ENCODE measurements at places on chromosomes 1 and 21.

GRCh38 chr1:96072021-96072420, 649.6 kb upstream of the PTBP2 start:
- DNase-seq: no peak

GRCh38 chr1:36134031-36134430, 9.0 kb upstream of the COL8A2 start:
- DNase-seq: no peak

DNA sequence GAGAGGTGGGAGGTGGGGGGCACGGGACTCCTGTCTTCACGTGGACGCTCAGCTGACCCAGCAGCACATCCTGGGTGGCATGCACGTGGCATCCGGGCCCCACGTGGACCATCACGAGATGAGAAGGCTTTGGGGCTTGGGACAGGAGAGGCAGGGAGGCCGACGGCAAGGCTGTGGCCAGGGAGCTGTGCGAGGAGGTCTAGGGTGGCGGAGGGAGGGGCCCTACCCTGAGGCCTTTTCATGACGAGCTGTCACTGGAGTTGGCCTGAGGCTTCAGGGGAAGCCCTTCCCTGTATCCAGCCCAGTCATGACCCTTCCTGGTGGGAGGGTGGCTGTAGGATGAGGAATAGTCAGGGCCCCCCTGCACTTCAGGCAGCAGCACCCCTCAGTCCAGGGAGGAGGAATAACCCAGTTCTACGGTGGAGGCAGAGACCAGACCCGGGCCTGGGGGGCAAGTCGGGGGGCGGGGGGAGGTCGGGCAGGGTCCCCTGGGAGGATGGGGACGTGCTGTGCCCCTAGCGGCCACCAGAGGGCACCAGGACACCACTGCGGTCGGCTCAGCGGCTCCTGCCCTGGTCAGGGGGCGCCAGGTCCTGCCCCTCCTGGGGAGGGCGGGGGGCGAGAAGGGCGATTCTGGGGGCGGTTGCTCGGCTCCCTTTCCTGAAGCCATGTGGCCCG, 2.0 kb upstream of the PERM1 start:
- peak; percentile 50 for DNase-seq

GRCh38 chr1:59349101-59349500, 52.2 kb downstream of the FGGY start:
- DNase-seq: no peak

DNA sequence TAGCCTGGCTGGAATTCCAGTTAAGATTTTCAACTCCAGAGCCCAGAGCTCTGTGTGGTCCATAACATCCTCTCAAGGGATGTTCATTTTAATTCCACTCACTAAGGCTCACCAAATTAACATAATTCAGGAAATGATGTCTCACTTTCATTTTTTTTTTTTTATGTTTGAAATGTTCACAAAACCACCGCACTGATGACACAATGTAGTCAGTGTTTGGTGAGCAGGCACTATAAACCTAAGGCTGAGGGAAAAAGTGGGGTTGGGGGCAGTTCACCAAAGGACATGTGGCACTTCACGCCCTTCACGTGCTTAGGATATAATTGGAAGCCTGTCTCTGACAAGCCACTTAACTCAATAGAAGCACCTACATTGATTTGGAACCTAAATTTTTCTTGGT, 177.3 kb upstream of the CAMK1G start:
- peak; percentile 16 for DNase-seq

- DNase-seq: no peak
Observed at GRCh38 chr1:200082329-200082728, 54.8 kb downstream of the NR5A2 start.

- no peak for DNase-seq
Observed at GRCh38 chr1:99992044-99992722, 22.4 kb downstream of the SLC35A3 start.

DNA sequence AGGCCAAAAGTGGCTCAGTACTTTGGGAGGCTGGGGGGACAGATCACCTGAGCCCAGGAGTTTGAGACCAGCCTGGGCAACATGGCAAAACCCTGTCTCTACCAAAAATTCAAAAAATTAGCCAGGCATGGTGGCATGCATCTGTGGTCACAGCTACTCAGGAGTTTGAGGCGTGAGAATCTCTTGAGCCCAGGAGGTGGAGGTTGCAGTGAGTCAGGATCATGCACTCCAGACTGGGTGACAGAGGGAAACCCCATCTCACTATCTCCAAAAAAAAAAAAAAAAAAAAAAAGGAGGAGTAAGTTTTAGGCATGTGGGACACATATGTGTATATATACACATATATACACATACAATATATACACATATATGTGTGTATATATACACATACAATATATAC, 165.3 kb upstream of the DPYD start:
- DNase-seq: no peak

- no peak for DNase-seq
Observed at GRCh38 chr1:66490816-66491215, 43.1 kb upstream of the SGIP1 start.

GRCh38 chr1:111653709-111654108, 34.1 kb downstream of the RAP1A start:
- DNase-seq: no peak

DNA sequence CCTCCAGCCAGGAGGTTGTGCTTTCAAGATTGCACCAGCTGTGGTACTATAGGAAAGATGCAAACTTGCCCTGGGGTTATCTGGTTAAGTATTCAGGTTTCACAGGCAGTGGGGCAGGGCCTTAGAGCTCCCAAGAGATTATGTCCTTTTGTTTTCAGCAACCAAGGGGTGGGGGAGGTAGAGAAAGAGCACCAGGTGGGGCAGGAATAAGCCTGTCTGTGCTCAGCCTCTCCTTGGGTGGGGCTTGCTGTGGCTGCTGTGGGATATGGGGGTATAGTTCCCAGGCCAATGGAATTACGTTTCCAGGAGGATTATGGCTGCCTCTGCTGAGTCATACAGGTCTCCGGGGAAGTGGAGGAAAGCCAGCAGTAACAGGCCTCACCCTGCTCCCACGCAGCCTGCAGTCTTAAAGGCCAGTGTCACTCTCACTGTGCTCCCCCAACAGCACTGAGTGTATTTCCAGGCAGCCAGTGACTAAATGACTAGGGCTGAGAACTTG, 508.6 kb downstream of the RWDD3 start:
- no peak for DNase-seq

- DNase-seq: no peak
Observed at GRCh38 chr1:27599605-27600497, 4.1 kb downstream of the AHDC1 start.

DNA sequence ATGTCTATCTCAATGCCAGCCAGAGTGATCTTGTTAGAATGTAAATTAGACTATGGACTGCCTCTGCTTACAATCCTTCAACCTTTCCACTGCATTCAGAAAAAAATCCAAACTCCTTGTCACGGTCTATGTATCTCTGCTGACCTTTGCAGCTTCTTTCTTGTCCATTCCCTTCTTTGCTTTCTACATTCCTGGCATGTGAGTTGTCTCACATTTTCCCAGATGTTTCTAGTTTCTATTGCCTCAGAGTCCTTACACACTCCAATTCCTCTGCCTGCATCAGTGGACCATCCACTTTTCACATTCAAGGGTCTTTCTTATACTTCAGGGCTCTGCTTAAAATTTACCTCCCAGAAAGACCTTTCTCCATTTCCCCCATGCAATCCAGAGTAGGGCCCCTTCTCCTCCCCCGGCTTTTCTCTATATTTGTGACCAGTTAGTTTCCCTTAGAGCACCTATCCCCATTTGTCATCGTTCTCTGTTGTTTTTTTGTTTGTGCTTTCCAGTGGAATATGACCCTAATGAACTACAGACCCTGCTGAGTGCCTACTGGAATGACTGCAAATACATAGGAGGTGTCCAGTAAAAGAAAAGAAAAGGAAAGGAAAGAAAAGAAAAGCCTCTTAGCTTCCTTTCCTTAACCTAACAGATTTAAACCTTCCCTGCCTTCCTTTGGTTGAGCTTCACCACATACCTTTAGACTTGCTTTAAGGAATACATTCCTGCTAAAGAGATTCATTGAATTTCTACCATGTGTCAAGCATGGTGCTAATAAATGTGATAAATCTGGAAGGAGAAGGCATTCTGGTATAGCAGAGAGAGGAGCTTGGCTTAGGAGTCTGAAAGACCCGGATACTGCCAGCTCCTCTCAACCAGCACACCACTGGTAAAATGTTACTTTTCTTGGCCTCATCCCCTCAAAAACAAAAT, 102.0 kb downstream of the DIRAS3 start:
- DNase-seq: no peak

DNA sequence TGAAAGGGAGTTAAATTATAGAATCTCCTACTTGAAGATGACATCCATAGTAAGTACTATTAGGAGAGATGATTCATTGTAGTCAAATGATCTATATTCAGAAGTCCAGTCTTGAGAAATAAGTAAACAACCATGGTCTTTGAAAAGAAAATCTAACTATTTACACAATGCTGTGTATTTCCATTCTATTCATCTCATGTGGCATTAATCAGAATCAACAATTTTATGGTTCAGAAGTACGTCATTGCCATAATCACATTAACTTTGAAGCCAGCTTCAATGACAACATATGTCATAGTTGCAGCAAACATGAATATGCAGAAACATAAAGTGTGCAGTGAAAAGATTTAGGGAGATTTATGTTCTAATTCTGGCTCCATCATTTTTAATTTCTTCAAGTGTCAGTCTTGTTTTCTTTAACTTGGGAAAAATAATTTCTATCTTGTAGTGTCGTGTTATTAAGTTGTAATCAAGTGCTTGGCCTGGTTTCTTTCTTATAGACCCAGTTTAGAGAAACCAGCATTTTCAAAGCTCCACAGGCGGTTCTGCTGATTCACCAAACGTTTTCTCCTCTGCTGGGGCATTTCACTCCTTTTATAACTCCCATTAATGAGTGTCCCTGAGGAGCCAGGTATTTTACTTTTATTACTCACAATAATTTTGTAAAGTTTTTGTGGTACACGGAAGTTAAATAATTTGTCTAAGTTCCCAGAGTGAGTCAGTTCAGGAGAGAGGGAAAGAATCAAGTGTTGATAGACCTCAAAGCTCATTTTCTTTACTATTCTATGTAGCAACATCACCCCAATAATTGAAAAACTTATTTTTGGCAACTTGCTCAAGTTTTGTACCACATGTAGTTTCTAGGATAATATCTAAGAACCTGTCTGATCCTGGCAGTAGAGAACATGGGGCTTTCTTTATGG, 35.9 kb upstream of the PTGS2 start:
- peak; percentile 10 for DNase-seq

DNA sequence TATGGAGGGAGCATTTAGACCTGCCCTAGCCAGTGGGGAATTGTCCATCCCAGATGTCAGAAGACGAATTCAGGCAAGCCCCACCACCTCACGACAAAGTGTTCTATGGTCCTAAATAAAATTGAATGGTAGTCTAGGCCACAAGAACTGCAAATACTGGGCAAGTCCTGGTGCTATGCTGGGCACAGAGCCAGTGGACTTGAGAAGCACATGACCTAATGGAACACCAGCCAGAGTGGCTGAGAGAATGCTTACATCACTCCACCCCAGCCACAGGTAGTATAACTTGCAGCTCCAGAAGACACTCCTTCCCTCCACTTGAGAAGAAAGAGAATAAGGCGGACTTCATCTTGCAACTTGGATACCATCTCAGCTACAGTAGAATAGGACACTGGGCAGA, 567.3 kb upstream of the CXADR start:
- DNase-seq: no peak

- no peak for DNase-seq
Observed at GRCh38 chr1:62076286-62076685, 118.4 kb upstream of the L1TD1 start.

GRCh38 chr1:3868464-3869006, 11.3 kb downstream of the DFFB start:
- DNase-seq: no peak

- no peak for DNase-seq
Observed at GRCh38 chr1:215114154-215114933, 31.8 kb downstream of the KCNK2 start.

DNA sequence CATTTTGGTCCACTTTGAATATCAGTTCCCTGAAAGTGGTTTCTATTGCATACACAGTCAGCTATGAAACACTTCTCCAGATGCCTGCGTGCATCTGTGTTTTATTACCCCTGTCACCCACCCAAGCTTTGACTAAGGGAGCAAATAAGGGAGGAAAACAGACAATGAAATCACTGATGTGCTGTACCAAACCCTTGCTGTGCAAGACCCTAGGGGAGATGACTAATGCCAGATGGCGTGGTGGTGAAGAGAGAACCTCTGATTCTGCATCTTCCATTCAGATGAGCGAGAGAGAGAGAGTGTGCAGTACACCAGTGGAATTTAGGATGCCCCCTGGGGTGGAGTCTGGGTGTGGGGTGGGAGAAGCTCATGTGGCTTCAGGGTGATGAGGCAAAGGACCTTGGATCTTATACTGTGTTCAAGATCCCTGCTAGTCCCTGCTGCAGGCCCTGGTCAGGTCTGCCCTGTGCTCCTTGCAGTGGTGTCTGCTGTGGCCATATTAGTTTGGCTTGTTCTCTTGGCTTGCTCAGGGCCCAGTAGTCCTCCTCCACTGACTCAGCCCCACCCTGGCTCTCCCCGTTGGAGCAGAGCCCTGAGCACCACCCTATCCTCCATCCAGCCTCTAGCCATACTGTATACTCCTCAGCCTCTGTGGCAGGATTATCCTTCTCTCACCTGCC, 18.5 kb downstream of the CLCA1 start:
- DNase-seq: no peak

GRCh38 chr1:30877205-30877912, 31.2 kb downstream of the SDC3 start:
- DNase-seq: peak; percentile 87

GRCh38 chr1:116804736-116805135, 50.5 kb downstream of the CD2 start:
- no peak for DNase-seq

GRCh38 chr1:30601316-30602085, 121.9 kb downstream of the MATN1 start:
- DNase-seq: no peak

DNA sequence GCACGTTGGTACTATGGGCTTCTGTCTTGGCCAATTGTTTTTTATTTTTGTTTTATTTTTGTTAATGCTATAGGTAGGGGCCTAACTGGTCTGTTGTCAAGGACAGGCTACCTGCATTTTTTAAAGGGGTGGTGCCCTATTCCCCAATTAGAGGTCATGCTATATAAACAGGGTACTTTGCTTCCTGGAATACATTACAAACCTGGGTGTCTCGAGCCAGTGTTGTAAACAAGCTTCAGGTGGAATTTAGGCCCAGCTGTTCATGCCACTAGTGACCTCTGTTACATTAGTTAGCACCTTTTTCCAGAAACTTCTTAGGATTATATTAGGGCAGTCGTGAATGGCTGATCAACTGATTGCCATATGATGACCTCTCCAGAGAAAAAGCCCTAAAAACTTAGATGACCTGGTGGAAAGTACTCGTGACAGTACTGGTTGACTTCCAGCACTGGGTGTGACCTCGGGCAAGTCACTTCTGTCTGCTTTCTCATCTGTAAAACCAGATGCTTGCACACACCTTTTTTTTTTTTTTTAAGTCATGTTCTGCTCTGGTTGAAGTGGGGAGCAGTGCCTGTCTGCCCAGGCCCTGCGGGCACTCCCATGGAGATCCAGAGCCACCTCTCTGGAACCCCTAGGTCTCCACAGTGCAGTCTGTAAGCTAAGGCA, 46.5 kb downstream of the ELK4 start:
- DNase-seq: no peak

GRCh38 chr1:8127171-8127641, 101.1 kb upstream of the ERRFI1 start:
- DNase-seq: peak; percentile 82

Data from suppressor macrophage treated with lipopolysaccharide for 4 hours (primary cell).